ENCODE measurements at places on chromosomes 5 and 9.

DNA sequence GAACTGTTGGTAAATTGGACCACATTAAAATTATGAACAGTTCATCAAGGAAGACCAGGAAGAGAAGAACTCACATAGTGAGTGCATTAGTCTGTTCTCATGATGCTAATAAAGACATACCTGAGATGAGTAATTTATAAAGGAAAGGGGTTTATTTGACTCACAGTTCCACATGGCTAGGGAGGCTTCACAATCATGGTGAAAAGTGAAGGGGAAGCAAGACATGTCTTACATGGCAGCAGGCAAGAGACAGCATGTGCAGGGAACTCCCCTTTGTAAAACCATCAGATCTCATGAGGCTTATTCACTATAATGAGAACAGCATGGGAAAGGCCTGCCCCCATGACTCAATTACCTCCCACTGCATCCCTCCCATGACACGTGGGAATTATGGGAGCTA is 135.9 kb upstream of the MAN2A1 start:
- DNase-seq: no peak

- DNase-seq: no peak
Measured at GRCh38 chr5:37774912-37775483, 64.8 kb downstream of the GDNF start.

GRCh38 chr5:1374679-1375055 is 29.8 kb upstream of the CLPTM1L start:
- no peak for DNase-seq

GRCh38 chr9:106478312-106478711 is 384.7 kb upstream of the ZNF462 start:
- DNase-seq: no peak

- no peak for DNase-seq
Measured at GRCh38 chr9:127078988-127079387, 43.4 kb downstream of the ANGPTL2 start.

DNA sequence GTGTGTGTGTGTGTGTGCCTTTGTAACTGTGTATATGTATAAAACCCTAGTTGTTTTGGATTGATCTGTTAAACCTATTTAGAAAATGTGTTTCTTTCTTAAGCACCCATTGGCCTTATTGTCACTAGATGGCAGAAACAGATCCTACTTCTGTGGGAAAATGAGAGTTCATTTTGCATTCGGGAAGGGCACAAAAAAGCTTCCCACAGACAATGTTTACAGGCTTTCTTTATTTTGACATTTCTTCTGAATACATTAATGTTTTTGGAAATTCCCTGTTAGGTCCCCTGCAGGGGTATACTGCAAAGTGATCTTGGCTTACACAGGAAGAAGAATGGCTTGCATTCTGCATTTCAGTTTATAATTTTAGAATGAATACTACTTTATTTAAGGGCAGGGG is 481.8 kb upstream of the ARRDC3 start:
- no peak for DNase-seq

- no peak for DNase-seq
Measured at GRCh38 chr5:127934791-127935256, 148.7 kb upstream of the SLC12A2 start.

DNA sequence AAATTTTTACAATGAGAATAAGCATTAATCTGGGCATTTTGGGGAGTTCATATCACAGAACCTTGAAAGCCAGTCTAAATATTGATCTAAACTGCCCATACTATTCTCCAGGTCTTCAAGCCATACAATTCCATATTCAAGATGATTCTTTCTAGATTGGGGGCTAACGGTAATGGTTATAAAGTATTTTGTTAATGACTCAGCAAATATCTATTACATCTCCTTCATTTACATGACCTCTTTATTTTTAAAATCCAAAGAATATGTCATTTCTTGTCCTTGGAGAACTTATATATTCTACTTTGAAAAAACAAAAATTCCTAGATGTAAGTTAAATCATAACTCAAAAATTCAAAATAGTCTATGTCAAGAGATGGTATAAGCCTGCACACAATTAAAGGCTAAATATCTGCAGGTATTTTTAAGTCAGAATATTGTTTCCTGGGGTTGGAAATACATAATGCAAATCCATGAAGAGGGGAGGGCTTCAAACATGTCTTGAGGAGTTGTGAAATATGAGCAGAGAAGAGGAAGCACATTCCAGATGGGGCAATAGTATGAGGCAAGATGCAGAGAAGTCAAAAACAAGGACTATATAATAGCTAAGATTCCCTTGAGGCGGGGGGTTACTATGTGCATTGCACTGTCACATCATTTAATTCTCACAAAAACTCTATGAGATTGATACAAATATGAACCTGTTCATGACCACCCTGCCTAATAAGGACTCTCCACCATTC is 526.4 kb downstream of the NR2F1-AS1 start:
- DNase-seq: no peak

GRCh38 chr5:134226441-134227192 is 744 bp upstream of the PPP2CA start:
- DNase-seq: no peak

- peak; percentile 25 for DNase-seq
Measured at GRCh38 chr5:178551059-178551458, 39.1 kb downstream of the COL23A1 start.

GRCh38 chr5:82745016-82745415 is 332.2 kb downstream of the TMEM167A start:
- DNase-seq: no peak

Measured in COLO829 (cell line).